Sigmoid colon (tissue), 7 donors: ENCODE measurements at places on chromosomes 5 and 9.

DNA sequence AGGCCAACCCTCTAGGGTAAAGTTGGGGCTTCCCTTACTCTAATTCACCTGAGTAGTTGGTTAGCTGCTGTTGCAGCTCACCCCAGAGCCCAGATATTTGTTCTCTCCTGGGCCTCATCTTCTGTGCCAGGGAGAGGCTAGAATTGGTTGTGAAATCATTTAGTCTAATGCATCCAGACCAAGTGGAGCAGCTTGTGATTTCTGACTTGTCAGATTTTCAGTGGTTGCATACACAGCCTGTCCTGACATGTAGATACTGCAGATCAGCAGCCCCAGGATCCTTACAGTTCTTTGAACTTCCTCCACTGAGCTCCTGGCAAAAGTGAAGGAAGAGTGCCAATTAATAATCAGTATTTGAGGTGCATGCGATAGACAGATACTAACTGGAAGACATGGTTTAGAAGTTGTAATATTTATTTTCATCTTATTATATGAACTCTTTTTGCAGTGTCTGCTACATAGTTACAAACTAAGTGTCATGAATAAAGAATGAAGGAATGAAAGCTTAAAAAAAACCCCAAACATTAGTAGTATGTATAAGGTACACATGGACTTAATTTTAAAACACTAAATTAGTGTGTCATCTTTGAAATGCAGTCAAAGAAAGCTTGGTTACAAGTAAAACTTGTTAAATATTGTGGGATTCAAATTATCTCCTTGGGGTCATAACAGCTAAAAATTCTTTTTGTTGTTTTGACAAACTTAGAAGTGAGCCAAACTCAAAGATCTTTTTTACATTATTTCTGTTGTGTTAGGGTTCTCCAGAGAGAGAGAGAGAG is 128.5 kb downstream of the VPS13A start:
- DNase-seq, result no peak

GRCh38 chr9:78994471-78994870 is 577.3 kb upstream of the TLE4 start:
- DNase-seq, result no peak

DNA sequence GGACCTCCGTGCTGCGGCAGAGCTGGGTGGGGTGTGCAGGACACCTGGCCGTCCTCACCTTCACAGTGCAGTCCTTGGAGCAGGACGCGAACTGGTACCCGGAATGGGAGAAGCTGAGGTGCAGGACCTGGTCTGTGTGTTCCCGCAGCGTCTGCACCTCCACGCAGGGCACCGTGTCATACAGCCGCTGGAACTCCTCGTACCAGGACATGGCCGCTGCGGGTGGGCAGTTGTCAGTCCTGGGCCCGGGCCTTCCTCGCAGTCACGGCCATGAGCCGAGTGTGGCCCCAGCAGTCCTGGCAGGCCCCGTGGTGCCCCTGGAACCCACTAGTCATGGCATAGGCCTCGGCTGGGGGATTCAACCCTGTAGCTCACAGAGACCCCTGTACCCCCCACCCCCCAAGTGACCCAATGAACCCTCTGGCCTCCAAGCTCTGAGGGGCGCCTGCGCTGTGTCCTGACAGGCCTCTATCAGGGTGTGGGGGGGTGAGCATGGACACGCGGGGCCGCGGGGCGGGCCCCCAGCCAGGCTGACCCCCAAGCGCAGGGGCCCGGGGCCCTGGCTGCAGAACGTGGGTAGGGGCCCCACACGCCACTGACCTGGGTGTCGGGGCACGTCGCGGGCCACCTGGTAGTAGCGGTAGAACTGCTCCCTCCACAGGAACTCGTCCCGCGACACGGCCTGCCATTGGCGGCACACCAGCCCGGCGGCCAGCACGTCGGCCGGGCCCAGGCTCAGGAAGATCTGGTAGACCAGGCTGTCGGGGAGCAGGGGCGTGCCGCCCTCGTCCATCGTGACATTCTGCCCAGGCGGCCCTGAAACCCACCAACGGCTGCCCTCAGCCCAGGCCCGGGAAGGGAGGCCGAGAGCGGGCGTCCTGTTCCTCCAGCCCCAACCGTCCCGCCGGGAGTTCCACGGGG is 987 bp downstream of the FBXW5 start:
- peak; percentile 74 for DNase-seq

- DNase-seq, result no peak
These were observed 34.4 kb upstream of the GLIPR2 start for GRCh38 chr9:36101916-36102741.

- DNase-seq, result no peak
These were observed 124.1 kb downstream of the SYK start for GRCh38 chr9:90925581-90926257.

DNA sequence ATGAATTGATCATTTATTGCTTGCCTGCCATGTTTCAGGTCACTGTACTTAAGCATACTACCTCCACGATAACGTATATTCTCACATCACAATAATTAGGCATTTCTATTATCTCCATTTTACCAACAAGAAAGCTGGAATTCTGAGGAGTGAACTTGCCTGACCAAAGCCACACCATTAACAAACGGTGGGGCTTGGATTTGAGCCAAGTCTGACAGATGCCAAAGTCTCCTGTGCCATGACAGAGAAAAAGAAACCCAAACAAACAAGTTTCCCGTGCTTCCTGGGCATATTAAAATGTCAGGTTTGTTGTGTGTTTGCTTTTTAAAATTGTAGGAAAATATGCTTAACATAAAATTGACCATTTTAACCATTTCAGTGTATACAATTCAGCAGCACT is 40.8 kb upstream of the KCNV2 start:
- no peak for DNase-seq

GRCh38 chr9:104606152-104606551 is 725 bp upstream of the OR13C2 start:
- no peak for DNase-seq

DNA sequence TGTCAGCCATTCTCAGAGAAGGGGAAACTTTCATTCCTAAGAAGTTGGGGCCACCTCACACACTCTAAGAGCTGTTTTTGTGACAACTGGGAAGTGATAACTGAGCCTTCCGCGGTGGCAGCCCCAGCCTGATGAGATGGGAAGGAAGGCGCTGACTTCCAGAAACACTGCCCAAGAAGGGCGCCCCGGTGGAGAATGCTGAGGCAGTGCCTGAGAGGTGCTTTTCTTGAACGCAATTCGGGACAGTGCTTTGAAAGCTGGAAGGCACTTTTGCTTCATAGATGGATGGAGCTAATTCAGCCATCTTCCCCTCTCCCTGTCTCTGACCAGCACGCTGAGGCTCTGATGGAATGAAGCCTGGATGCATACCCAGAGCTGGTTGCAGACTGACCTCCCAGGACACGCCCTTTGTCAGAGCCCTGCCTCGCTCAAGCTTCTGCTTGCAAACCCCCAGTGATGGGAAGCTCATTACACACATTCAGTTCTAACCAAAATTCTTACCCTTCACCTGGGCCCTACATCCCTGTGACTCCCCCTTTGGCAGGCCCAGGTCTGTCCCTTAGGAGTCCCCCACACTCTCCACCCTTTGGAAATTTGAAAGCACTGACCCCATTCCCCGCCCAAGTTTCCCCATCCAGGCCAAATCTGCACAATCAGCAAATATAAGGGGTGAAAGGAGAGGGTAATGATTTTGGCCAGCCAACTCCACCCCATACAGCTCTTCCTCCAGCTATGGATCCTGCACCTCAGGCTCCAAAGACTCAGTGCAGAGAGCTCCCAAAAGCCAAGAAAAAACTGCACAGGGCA is 66.6 kb upstream of the SLC25A51 start:
- no peak for DNase-seq

DNA sequence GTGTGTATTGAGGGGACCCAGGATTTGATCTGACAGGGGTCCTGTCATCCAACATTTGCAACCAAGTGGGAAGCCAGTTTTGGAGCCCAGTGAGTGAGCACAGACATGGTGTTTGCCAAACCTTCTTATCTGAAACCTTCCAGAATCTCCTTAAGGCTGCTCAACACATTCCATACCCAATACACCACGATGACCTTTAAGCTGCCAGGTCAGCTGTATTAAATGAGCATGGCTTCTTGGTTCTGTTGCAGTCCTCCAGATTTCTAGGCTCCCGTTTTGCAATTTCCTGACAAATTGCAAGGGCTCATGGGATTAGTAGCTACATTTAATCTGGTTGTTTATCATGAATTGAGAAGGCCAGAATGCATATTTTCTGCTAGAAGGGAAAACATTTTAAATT is 124.2 kb upstream of the ATP10B start:
- no peak for DNase-seq
